Foreskin keratinocyte (primary cell): ENCODE measurements at places on chromosomes 4 and X. TPM values are rescaled to one million over a fixed set of nuclear protein-coding genes. Genes with fewer than 3 reads are reported as not detected.

The STARD8 gene
- 0.10 and 0.12 TPM in 2 replicates for polyA plus RNA-seq

The MAGEA6 gene
- polyA plus RNA-seq = not detected in 2 replicates

The WAS gene
- polyA plus RNA-seq = 0.08 and 0.25 TPM in 2 replicates

The F8A3 gene
- 0.02 and 0.06 TPM in 2 replicates for polyA plus RNA-seq

The GAGE12H gene
- not detected in 2 replicates for polyA plus RNA-seq

DNA sequence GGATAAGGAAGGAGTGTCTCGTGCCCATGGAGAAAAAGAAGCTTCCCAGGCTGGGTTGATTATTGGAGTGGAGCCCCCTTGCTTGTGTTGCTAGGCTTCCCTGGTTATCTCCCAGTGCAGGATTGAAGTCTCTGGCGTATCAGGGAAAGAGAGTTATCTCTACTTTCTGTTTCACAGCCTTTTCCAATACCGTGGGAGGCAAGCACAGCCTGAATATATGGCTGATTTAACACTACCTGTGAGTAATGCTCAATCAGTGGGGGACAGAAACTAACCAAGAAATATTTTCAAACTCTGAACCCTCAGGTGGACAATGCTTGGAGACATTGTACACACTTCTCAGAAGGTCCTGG, 65.2 kb downstream of the SERPINA7 start:
- no peak for DNase-seq

- DNase-seq = no peak
Measured at GRCh38 chr4:33422656-33423055, 2702.5 kb downstream of the PCDH7 start.

DNA sequence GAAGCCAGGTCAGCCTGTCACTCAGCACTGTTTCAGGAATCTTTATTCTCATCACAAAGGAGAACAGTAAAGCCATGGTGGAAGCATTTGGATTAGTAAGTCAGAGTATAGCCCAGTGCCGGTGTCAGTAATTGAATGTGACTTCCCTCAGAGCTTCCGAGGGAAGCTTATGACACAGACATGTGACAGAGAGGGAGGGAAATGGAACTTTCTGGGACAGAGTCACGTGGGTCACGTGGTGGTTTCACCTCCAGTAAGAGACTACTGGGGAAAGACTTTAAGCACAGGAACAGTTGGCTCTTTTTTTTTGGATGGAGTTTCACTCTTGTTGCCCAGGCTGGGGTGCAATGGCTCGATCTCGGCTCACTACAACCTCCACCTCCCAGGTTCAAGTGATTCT, 53.3 kb upstream of the CCDC160 start:
- no peak for DNase-seq

DNA sequence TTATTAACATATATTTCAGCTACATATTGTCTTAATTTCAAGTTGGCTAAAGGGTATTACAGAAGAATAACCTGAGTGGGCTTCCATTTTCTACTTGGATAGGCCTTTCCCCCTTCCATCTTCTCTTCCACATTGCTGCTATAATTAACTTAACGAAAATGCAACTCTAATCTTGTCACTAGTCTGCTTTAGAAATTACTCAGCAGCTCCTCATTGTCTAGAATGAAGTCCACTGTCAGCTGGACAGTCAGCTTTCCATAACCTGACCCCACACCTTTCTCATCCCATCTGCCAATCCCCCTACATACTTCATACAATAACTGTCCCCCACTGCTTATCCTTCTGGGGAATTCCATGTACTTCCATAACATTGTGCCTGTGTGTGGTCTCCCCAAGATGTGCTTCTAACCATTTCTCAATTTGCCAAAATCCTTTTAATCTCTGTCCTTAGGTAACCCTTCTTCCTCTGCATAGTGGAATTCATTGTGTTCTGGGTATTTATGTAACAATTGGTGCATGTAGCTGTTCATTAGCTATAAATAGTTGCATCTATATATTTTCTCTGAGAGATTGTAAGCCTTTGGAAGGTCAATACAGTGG, 4.8 kb downstream of the MND1 start:
- DNase-seq = no peak

DNA sequence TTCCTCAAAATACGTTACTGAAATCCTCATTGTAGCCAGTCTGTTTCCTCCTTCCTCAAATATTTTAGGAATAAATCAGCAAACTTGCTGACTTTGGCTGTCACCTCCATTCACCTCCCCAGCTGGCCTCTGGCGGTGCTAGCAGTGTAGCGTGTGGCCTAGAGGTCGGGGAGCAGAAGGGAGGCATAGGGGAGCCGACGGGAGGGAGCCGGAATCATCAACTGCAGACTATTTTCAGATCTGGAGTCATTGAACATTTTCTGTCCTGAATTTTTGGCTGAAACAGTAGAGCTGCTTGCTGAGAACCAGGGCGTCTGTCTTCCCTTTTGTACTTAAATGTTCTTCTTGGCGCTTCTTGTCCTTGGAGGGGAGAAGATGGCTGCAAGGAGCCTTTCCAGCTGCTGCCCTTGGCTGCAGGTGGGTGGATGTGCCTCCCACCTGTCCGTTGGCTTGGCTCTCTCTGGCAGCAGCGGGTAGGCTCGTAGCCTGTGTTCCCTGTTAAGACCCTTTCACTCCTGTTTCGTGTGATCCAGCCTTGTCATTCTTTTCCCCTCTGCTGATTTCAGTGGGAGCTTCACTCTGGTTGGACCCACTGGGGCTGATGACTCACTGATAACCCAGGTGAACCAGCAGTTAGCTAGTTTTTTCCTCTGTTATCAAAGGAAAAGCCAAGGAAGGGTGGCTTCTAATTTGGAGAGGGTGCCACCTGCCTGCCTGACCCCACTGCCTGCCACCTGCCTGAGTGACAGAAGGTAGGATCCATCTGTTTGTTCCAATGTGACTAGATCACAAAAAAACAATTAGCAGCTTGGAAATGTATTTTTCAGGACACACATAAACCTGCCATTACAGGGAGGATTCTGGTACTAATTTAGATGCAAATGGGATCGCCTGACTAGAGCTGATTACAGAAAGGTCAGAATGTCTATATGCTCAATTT, 135.9 kb downstream of the GATB start:
- no peak for DNase-seq
